ENCODE measurements at places on chromosomes 6 and 20.

GRCh38 chr6:17015551-17016381, 86.1 kb upstream of the STMND1 start:
- no peak for DNase-seq

- DNase-seq = no peak
These were observed at the start of gene C20orf141 for GRCh38 chr20:2814587-2815051. C20orf141 (plus strand) TSS chr20:2814987; CDS start chr20:2815185, 198 bp downstream.

DNA sequence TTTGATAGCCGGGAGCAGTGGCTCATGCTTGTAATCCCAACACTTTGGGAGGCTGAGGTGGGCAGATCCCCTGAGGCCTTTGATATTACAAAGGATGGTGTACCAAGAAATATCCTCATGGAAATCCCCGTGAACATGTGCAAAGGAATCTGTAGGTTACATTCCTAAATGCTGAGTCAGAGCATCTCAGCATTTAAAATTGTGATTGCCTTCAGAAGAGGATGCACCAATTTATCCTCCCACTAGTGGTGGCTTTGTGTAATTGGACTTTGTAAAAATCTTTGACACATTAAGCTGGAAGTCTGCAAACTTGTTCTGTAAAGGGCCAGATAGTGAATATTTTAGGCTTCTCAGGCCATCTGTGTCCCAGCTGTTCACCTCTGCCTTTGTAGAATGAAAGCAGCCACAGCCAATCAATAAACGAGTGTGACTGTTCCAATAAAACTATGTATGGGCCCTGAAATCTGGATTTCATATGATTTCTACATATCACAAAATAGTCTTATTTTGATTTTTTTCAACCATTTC, 11.8 kb downstream of the TMEM14B start:
- DNase-seq = no peak

- DNase-seq = no peak
These were observed 1.2 kb upstream of the TBXT start for GRCh38 chr6:166168616-166169548.

DNA sequence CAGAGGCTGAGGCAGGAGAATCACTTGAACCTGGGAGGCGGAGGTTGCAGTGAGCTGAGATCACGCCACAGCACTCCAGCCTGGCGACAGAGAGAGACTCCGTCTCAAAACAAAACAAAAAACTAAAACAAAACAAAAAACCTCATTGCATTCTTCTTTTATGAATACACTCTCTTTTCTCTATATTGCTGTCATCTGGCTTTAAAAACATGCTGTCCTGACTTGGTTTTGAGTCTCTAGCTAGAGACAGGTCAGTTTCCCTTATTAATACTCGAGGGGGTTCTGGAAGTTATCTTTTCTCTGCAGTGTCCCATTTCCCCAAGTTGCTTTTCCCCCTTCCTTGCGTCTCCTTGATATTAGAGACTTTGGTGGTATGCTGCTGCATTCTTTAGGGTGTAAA, 50.9 kb downstream of the RIOK1 start:
- no peak for DNase-seq

DNA sequence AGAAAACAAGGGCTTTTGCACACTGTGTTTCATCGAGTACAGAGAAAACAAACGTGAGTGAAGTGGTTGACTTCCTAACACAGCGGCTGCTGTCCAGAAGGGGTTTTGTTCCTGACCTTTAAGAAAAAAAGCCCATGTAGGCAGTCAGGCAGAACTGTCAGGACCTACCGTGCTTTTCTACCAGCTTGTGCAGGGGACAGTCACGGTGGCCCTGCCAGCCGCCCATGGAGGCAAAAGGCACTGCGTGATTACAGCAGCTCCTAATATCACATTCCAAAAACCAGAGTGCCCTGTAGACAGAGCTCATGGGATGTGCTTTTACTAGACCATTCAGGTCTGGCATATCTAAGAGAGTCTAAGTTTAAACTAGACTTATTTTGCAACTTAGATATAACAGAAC, 12.2 kb downstream of the TNFAIP3 start:
- DNase-seq = no peak

- DNase-seq = peak; percentile 22
These were observed 157.8 kb downstream of the SYCP2 start for GRCh38 chr20:59775687-59776055.

GRCh38 chr6:138645976-138646640, 127.5 kb upstream of the CCDC28A start:
- DNase-seq = no peak

DNA sequence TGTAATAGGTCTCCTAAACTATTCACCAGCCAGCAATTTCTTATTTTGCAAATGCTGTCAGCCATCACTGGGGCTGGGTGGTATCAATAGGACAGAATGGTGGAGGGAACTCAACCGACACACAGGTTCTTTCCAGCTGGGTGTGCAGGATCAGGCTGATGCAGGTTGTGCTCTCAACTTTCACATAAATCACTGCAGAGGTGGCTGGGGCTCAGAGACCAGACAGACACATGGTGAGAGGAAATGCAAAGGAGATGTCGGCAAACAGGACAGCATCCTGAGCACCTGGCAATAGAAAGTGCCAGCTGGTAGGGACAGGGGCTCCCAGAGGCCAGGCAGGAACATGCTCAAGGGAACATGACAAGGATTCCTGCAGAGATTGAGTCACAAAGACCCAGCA, 254.9 kb downstream of the SOD2 start:
- no peak for DNase-seq

DNA sequence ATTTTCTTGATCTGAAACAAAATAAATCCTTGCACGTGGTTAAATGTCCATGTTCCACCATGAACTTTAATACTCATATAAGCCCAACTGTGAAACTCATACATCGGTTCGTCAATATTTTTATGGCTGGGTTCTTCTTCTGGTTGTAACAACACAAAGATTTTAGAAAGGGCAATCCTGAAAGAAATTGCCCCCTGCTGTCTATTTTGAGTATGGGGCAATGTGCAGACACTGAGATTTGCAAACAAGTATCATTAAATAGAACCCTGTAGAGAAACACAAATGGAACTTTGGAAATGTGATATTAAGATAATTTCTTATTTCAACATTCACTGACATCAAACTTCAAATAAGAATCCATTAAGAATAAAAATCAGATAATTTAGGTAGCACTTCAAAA, 80.2 kb upstream of the PHACTR1 start:
- DNase-seq = no peak

DNA sequence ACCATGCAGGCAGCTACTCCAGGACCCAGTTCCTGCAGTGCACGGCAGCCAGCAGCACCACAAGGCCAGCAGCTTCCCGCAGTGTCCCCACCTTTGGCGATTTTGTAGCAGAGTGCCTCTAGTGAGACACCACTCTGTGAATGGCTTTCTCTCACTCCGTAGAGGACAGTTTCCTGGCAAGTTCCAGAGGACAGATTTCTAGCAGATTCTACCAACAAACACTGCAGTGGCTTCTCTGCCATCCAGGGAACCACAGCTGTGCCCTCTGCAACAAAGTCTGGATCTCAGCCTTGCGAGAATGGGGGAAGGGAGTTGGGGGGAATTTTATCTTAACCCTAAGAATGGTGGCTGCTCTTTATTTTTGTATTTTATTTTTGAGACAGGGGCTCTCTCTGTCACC, 28.7 kb downstream of the SNHG17 start:
- no peak for DNase-seq

Data from sigmoid colon (tissue), 7 donors.